ENCODE measurements at places on chromosomes 11 and 22.

- H3K4me1 ChIP-seq = no peaks in the 10 kb centered on the region
- H3K27ac ChIP-seq = no peak overlapping the region
- no peak overlapping the region for H3K4me3 ChIP-seq
- no peaks in the 10 kb centered on the region for H3K36me3 ChIP-seq
- DNase-seq = no peak
- peaks cover 29% of the 10 kb centered on the region for H3K27me3 ChIP-seq
Observed at GRCh38 chr11:14234446-14234845, 124.5 kb downstream of the RRAS2 start.

DNA sequence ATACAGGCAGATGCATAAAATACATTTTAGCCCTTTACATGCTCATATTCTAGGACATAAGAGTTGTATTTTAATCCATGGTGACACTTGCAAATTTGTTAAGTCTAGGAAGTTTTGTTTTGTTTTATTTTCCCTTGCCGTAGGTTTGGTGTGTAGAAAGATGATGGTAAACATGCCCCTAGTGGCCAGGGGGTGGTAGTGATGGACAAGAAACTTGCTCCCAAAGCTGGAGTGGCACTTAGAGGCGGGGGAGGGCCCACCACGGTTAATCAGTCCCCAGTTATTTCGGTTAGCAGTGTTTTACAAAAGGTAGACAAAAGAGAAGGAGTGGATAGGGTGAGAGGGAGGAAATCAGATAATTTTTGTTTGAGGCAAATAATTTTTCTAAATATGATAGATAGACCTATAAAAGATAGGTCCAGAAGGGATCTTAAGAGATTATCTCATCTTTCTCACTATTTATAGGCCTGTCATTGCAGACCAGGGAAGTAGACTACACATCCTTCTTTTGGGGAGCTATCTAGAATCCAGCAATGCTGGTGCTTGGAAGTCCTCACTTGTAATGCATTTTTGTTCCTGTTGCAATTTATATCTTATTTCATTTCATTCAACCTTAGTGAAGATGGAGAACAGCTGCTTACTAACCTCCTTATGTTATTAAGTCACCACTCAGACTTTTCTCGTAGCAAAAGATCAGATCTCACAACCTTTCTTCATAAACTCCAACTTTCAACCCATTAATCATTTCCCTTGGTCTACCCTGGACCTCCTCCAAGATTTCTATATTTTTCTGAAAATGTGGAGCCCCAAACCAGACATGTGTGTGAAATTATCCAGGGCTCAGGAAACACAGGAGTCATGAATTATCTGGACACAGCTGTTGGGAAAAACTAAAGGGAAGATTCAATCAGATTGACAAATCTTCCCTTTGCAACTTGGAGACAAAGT, 5.9 kb upstream of the BDNF start:
- H3K36me3 ChIP-seq = no peaks in the 10 kb centered on the region
- peaks cover 8% of the 10 kb centered on the region for H3K27me3 ChIP-seq
- DNase-seq = no peak
- H3K4me3 ChIP-seq = no peak overlapping the region
- no peak overlapping the region for H3K27ac ChIP-seq

- no peak overlapping the region for H3K4me3 ChIP-seq
- no peaks in the 10 kb centered on the region for H3K36me3 ChIP-seq
- DNase-seq = no peak
- no peaks in the 10 kb centered on the region for H3K27me3 ChIP-seq
- H3K27ac ChIP-seq = no peak overlapping the region
Observed at GRCh38 chr11:1797391-1798125, 33.8 kb upstream of the CTSD start.

- H3K36me3 ChIP-seq = no peaks in the 10 kb centered on the region
- H3K27me3 ChIP-seq = peaks cover 22% of the 10 kb centered on the region
- no peaks in the 10 kb centered on the region for H3K4me1 ChIP-seq
- no peak overlapping the region for H3K27ac ChIP-seq
- no peak for DNase-seq
- no peak overlapping the region for H3K4me3 ChIP-seq
Observed at GRCh38 chr11:86219311-86220193, 25.0 kb upstream of the EED start.

DNA sequence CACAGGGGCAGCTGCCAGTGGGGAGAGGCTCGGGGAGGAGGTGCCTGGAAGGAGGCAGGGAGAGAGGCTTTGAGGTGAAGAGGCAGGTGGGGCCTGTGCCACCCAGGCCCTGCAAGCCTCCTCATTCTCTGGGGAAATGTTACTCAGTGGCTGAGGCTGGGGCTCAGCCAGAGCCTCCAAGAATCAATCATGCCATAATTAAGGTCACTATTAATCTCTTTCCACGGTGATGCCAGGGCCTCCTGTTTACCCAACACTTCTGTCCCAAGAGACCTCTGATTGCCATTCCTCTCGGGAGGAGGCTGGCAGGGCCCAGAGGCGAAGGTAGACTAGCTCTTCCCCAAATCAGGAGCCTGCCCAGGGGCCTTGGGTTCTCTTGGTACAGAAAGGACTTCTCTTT, 38.4 kb downstream of the GDPD5 start:
- no peak overlapping the region for H3K4me3 ChIP-seq
- peaks cover 6% of the 10 kb centered on the region for H3K4me1 ChIP-seq
- H3K36me3 ChIP-seq = no peaks in the 10 kb centered on the region
- DNase-seq = no peak

DNA sequence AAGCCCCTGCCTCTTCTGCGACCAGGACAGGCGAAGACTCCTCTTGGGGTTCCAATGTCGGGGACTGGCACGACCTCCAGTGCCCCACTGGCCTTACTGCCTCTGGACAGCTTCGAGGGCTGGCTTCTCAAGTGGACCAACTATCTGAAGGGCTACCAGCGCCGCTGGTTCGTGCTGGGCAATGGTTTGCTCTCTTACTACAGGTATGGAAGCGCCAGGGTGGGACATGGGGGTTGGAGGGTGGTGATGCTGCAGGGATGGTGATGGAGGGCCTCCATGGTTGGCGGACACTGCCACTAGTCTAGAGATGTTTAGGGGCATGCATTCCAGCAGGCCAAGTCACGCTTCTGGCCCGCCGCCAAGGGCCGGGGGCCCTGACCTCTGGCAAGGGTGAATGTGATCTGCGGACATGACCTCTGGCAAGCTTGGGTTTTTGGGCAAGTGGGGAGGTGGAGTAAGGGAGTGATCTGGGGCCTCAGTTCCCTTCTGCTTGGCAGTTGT, 727 bp downstream of the OSBP2 start:
- DNase-seq = no peak
- no peaks in the 10 kb centered on the region for H3K4me1 ChIP-seq
- H3K27me3 ChIP-seq = peaks cover 18% of the 10 kb centered on the region
- H3K27ac ChIP-seq = no peak overlapping the region
- no peaks in the 10 kb centered on the region for H3K36me3 ChIP-seq
- H3K4me3 ChIP-seq = no peak overlapping the region

DNA sequence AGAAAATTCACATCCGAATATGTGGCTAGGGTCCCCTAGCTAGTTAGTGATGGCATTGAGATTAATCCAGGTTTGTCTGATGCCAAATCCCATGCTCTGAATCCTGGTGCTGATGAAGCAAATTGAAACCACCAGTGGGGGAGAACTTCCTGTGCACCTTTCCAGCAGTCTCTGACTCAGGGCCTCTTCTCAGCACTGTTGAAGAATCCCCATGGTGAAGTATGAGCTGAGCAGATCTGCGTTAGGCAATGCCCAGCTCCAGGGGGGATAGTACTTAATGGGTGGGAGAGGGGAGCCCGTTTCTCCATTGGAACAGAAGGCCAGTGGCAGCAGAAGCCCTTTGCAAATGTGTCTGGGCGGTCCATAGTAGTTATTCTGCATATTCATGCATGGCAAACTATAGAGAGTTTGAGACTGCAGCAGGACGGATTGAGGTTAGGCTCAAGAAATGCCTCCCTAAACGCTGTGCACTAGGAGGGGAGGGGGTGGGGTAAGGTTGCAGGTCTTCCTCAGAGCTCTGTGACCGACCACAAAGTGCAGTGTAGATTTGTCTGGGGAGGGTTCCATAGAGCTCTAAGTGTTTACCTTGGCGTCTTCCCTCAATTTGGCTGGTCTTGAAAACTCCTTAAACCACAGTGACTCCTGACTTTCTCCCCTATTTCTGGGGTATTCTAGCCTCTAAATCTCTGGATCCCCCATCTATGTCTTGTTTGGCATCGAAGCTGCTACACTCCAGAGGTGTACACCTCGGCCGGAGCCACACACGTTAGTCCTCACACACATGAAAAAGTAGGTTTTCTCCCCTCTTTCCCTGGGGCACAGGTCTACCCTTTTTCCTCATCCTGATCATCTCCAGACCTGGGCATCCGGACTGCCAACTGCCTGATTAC, 4.8 kb downstream of the POU2F3 start:
- no peak overlapping the region for H3K4me3 ChIP-seq
- peaks cover 22% of the 10 kb centered on the region for H3K27me3 ChIP-seq
- no peak overlapping the region for H3K27ac ChIP-seq

- H3K4me1 ChIP-seq = no peaks in the 10 kb centered on the region
- no peaks in the 10 kb centered on the region for H3K27me3 ChIP-seq
- H3K27ac ChIP-seq = no peak overlapping the region
Observed at GRCh38 chr11:56624661-56625110, 10.0 kb upstream of the OR5M1 start.

GRCh38 chr11:100353083-100353482, 334.0 kb upstream of the ARHGAP42 start:
- H3K27me3 ChIP-seq = no peaks in the 10 kb centered on the region
- no peak for DNase-seq
- H3K4me3 ChIP-seq = no peak overlapping the region

DNA sequence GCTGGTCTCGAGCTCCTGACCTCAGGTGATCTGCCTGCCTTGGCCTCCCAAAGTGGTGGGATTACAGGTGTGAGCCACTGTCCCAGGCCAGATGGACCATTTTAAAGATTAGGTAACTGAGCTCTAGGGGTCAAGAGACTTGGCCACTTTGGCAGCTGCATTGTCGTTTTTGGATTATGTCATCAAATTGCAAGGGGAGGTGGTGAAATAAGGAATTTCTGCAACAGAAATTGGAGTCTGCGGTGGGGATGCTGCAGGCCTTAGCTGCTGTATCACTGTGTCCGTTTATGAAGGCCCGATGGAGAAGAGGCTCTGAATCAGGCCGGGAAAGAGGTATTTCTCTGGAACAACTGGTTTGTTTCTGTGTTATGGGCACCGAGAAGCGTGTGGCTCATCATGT, 34.6 kb downstream of the PTPRJ start:
- H3K4me1 ChIP-seq = peaks cover 10% of the 10 kb centered on the region
- H3K27ac ChIP-seq = no peak overlapping the region
- H3K36me3 ChIP-seq = no peaks in the 10 kb centered on the region
- no peak for DNase-seq
- H3K27me3 ChIP-seq = no peaks in the 10 kb centered on the region

- no peak overlapping the region for H3K27ac ChIP-seq
- DNase-seq = no peak
- H3K27me3 ChIP-seq = no peaks in the 10 kb centered on the region
Observed at GRCh38 chr11:47538741-47539565, 14.0 kb downstream of the CELF1 start.

- H3K4me3 ChIP-seq = no peak overlapping the region
- H3K4me1 ChIP-seq = no peaks in the 10 kb centered on the region
- no peaks in the 10 kb centered on the region for H3K36me3 ChIP-seq
- H3K27ac ChIP-seq = no peak overlapping the region
Observed at GRCh38 chr22:37253126-37253660, 9.1 kb upstream of the RAC2 start.

GRCh38 chr11:61599968-61600710, 19.3 kb upstream of the SYT7 start:
- no peaks in the 10 kb centered on the region for H3K4me1 ChIP-seq
- peaks cover 7% of the 10 kb centered on the region for H3K27me3 ChIP-seq
- H3K36me3 ChIP-seq = no peaks in the 10 kb centered on the region

- no peak overlapping the region for H3K4me3 ChIP-seq
- no peak overlapping the region for H3K27ac ChIP-seq
- H3K4me1 ChIP-seq = no peaks in the 10 kb centered on the region
- peaks cover 3% of the 10 kb centered on the region for H3K27me3 ChIP-seq
- no peaks in the 10 kb centered on the region for H3K36me3 ChIP-seq
Observed at GRCh38 chr11:86805873-86806310, 5.5 kb downstream of the PRSS23 start.

GRCh38 chr11:9367551-9367950, 16.9 kb upstream of the IPO7 start:
- no peaks in the 10 kb centered on the region for H3K27me3 ChIP-seq
- peaks cover 19% of the 10 kb centered on the region for H3K4me1 ChIP-seq
- no peak overlapping the region for H3K4me3 ChIP-seq
- H3K27ac ChIP-seq = no peak overlapping the region
- no peak for DNase-seq

GRCh38 chr22:38106814-38107578, 3.5 kb downstream of the BAIAP2L2 start:
- H3K27ac ChIP-seq = no peak overlapping the region
- H3K4me1 ChIP-seq = no peaks in the 10 kb centered on the region
- no peak overlapping the region for H3K4me3 ChIP-seq
- peaks cover 7% of the 10 kb centered on the region for H3K36me3 ChIP-seq

- H3K4me1 ChIP-seq = no peaks in the 10 kb centered on the region
- H3K27ac ChIP-seq = no peak overlapping the region
- no peak overlapping the region for H3K4me3 ChIP-seq
- no peaks in the 10 kb centered on the region for H3K27me3 ChIP-seq
Observed at GRCh38 chr11:61881397-61881796, 9.9 kb downstream of the FADS3 start.

DNA sequence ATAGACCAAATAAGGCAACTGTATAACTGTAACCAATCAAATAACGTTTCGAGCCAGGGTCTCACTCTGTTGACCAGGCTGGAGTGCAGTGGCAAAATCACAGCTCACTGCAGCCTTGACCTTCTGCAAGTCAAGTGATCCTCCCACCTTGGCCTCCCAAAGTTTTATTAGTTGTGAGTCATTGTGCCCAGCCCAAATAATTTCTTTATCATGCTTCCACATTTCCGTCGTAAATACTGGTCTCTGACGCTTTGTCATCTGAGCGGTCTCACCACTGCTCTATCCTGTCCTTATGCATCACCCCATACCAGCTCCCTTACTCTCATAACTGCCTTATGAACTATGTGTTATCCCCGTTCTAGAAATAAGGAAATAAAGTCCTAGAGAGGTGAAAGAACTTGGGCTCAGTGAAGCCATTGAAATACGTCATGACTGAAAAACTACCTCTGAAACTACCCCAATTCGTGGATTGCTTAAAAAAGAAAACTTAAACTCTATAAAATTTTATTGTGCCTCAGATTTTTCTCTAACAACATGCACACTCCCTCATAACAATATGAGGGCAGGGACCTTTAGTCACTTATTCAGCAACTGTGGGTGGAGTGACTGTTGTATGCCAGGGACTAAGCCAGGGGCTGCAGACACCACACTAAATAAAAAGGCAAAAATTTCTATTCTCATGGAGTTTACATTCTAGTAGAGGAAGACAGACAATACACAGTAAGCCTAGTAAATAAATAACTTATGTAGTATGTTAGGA, 15.8 kb upstream of the RTN4RL2 start:
- H3K36me3 ChIP-seq = no peaks in the 10 kb centered on the region
- no peak for DNase-seq
- H3K4me3 ChIP-seq = no peak overlapping the region
- H3K27me3 ChIP-seq = no peaks in the 10 kb centered on the region
- no peak overlapping the region for H3K27ac ChIP-seq
